ENCODE measurements at places on chromosomes 7 and 10.

DNA sequence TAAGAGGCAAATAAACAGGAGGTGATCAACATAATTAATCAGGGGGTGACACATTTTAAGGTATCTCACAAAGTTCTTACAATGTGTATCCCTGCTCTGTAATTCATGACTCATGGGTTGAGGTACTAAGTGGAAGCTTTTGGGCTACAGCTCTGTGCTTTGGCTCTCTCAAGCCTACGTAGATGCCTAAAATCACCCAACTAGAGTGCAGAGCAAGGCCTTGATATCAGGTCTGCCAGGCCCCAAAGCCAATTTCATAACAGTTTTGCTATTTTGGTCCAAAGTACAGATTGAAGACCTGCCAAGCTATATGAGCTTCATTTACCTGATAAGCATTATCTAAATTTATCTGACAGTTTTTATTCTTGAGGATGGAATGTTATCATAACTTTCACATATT is 175.3 kb upstream of the BET1 start:
- no peaks in the 10 kb centered on the region for H3K27me3 ChIP-seq
- H3K27ac ChIP-seq: no peak overlapping the region
- H3K4me3 ChIP-seq: no peak overlapping the region
- no peak for DNase-seq

DNA sequence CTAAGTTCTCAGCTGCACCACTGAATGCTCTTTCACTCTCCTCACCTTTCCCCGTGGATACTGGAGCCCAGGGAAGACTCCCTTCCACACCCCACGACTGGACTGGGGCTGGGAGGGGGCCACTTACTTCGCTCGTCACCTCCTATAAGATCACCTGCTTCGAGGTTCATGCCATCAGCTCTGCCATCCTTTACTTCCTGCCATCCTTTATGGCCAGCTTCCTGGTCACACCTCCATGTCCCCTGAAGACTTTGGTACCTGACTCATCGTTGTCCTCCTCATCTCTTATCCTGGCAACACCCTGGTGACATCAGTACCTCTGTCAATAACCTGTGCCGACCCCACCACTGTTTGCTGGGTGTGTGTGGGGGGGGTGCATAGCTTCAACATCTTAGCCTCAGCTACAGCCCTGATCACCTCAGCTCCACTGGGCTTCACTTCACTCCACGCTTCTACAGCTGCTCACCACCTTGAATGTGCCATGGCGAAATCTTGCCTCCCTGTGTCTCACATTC is 8.7 kb upstream of the VDAC2 start:
- H3K27ac ChIP-seq: no peak overlapping the region
- no peaks in the 10 kb centered on the region for H3K27me3 ChIP-seq
- DNase-seq: no peak
- H3K36me3 ChIP-seq: no peaks in the 10 kb centered on the region
- H3K4me1 ChIP-seq: no peaks in the 10 kb centered on the region

DNA sequence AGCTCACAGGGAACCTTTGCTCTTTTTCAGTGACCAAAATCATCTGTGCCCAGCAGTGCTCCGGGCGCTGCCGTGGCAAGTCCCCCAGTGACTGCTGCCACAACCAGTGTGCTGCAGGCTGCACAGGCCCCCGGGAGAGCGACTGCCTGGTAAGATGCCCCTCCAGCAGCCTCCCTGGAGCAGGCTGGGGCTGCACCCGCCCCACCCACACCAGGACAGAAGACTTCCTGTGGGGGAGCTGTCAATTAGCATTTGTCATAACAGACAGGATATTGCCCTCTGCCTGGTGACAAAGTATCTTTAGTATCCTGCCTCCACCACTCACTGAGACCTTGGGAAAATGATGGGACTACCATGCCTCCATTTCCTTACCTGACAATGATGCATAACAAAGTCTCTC is 133.7 kb downstream of the EGFR start:
- no peak for DNase-seq
- no peaks in the 10 kb centered on the region for H3K4me1 ChIP-seq
- H3K36me3 ChIP-seq: no peaks in the 10 kb centered on the region
- H3K27ac ChIP-seq: no peak overlapping the region
- no peak overlapping the region for H3K4me3 ChIP-seq

DNA sequence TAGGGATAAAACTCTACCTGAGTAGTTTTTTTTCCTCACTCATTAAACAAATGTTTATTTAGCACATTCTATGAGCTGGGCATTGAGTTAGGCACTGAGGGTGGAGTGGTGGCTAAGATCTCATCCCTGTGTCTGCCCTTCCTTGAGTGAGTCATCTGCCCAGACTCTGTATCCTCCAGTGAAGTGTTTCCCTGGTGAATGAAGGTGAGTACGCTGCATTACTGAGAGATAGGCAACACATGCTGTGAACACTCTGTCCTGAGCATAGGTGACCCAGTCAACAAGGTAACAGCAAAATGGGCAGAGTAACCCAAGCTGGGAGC is 5.8 kb downstream of the PITX3 start:
- no peak overlapping the region for H3K4me3 ChIP-seq
- H3K36me3 ChIP-seq: no peaks in the 10 kb centered on the region
- DNase-seq: no peak
- H3K27me3 ChIP-seq: peaks cover 72% of the 10 kb centered on the region

DNA sequence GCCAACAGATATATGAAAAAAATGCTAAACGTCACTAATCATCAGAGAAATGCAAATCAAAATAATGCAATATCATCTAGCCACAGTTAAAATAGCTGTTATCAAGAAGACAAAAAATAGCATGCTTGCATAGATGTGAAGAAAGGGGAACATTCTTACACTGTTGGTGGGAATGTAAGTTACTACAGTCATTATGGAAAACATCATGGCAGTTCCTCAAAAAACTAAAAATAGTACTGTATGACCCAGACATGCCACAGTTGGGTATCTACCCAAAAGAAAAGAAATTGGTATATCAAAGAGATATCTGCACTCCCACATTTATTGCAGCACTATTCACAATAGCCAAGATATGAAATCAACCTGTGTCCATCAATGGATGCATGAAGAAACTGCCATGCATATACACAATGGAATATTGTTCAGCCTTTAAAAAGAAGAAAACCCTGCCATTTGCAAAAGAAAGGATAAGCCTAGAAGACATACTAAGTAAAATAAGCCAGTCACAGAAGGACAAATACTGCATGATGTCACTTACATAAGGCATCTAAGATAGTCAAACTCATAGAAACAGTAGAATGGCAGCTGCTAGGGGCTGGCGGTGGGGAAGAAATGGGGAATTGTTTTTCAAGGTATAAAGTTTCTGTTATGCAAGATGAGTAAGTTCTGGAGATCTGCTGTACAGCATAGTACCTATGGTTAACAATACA is 107.0 kb downstream of the PTPN20 start:
- peaks cover 7% of the 10 kb centered on the region for H3K4me1 ChIP-seq
- H3K4me3 ChIP-seq: no peak overlapping the region
- no peaks in the 10 kb centered on the region for H3K27me3 ChIP-seq
- DNase-seq: no peak
- no peaks in the 10 kb centered on the region for H3K36me3 ChIP-seq
- H3K27ac ChIP-seq: no peak overlapping the region

DNA sequence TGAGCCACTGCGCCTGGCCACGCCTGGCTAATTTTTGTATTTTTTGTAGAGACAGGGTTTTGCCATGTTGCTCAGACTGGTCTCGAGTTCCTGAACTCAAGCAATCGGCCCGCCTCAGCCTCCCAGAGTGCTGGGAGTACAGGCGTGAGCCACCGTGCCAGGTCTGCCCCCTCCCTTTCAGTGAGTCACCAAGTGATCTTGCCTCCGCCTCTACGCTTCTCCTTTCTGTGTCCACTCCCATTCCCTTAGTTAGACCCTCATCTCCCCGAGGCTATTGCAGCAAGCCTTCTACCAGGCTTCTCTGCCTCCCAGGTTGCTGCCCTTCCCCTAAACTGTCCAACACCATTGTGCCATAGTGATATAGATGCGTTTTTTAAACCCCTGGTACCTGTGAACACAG is 32.9 kb downstream of the CDC123 start:
- peaks cover 64% of the 10 kb centered on the region for H3K36me3 ChIP-seq
- H3K27me3 ChIP-seq: no peaks in the 10 kb centered on the region
- H3K27ac ChIP-seq: no peak overlapping the region
- no peak overlapping the region for H3K4me3 ChIP-seq
- DNase-seq: no peak

- H3K4me3 ChIP-seq: no peak overlapping the region
- no peak for DNase-seq
- H3K4me1 ChIP-seq: no peaks in the 10 kb centered on the region
- H3K36me3 ChIP-seq: no peaks in the 10 kb centered on the region
These were observed 78.1 kb upstream of the GLI3 start for GRCh38 chr7:42315103-42315502.

DNA sequence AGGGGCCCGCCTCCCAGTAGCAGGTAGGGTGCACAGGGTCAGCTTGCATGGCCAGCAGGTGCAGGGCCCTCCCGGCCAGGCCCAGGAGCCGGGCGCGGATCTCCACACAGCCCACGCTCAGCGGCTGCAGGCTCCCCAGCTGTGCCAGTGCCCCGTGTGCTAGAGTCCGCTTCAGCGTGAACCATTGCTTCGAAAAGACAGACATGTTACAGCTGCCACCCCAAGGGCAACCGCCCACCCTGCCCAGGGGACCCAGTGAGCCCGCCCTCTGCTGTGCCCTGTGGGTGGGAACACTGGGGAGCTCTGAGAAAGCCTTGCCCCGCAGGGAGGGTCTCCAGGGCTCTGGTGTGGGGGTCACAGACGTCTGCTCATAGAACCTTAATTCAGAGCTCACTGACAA is 64.3 kb upstream of the NKX6-2 start:
- H3K36me3 ChIP-seq: no peaks in the 10 kb centered on the region
- no peaks in the 10 kb centered on the region for H3K27me3 ChIP-seq
- DNase-seq: no peak

DNA sequence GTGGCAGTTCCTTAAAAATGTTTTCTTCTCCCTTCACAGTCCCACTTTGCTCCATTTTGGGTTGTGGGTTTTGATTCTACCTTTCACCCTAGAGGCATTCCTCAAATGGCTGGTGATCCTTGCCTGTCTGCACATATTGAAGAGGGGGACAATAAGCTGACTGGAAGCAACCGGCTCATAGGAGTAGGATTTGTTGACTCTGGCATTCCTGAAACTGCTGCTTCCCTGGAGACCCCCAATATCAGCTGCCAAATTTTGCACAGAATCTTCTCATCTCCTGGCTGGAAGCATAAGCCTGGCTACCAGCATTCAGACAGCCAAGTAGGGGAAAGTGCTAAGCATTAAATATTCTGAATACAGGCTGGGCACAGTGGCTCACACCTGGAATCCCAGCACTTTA is 53.7 kb downstream of the KIF5B start:
- DNase-seq: no peak
- H3K4me1 ChIP-seq: no peaks in the 10 kb centered on the region
- peaks cover 4% of the 10 kb centered on the region for H3K36me3 ChIP-seq
- no peak overlapping the region for H3K27ac ChIP-seq

DNA sequence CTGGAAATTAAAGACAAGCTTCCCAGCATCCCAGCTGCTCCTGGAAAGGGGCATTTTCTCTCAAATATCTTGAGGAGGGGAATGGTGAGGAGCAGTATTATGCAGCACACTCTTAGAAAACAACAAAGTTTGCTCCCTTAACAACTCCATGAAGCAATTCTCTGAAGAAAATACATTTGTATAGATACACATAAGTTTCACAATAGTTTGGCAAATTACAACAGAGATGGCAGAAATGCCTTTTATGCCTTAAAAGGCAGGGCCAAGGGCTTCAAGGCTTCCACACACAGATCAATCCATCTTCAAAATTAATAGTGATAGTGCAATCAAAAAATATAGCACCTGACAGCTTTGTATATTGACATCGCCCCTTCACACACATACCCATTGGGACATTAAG is 12.2 kb downstream of the DGKI start:
- no peak overlapping the region for H3K27ac ChIP-seq
- H3K27me3 ChIP-seq: no peaks in the 10 kb centered on the region
- H3K36me3 ChIP-seq: no peaks in the 10 kb centered on the region
- DNase-seq: no peak

GRCh38 chr10:106566873-106567272 is 597.6 kb downstream of the SORCS1 start:
- H3K27ac ChIP-seq: no peak overlapping the region
- no peak for DNase-seq
- no peaks in the 10 kb centered on the region for H3K4me1 ChIP-seq
- H3K4me3 ChIP-seq: no peak overlapping the region
- no peaks in the 10 kb centered on the region for H3K27me3 ChIP-seq

GRCh38 chr7:147485660-147486210 is 1104.8 kb upstream of the C7orf33 start:
- no peaks in the 10 kb centered on the region for H3K27me3 ChIP-seq
- no peak overlapping the region for H3K27ac ChIP-seq
- no peak overlapping the region for H3K4me3 ChIP-seq

DNA sequence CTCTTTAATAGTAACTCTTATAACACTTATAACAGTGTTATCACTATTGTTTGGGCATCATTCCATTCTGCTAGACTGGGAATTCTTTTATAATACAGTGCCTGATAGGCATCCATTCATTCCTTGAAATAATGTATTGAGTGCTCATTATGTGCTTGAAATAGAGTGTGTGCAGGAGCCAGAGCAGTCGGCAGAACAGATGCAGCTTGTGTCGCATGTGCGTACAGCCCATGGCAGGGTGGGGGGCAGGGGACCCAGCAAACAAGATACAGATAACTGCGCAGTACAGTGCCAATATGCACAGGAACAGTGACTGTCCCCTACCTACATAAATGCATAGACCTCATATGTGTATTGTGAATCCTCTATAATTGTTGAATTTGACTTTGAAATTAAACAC is 99.3 kb downstream of the KAT6B start:
- no peak overlapping the region for H3K4me3 ChIP-seq
- H3K27ac ChIP-seq: no peak overlapping the region
- no peak for DNase-seq
- no peaks in the 10 kb centered on the region for H3K27me3 ChIP-seq
- peaks cover 41% of the 10 kb centered on the region for H3K4me1 ChIP-seq

DNA sequence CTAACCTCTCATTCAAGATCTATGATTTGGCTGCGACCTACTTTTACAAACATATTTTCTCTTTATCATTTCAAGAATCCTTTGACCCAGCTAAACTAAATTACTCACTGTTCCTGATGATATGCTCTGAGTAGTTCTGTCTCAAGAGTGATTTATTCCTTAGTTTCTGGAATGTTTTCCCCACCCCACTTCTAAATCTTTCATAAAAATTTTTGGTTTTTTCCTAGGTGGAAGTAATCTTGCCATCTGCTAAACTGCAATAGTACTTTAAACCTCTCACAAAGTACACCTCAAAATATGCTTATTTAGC is 170.8 kb downstream of the DNAJC1 start:
- no peaks in the 10 kb centered on the region for H3K4me1 ChIP-seq
- no peaks in the 10 kb centered on the region for H3K36me3 ChIP-seq
- no peaks in the 10 kb centered on the region for H3K27me3 ChIP-seq
